Kasumi-1 (cell line): ENCODE measurements at places on chromosomes 6 and 20.

GRCh38 chr6:149855040-149855654 lies 9.0 kb downstream of the LRP11 start:
- DNase-seq: no peak

DNA sequence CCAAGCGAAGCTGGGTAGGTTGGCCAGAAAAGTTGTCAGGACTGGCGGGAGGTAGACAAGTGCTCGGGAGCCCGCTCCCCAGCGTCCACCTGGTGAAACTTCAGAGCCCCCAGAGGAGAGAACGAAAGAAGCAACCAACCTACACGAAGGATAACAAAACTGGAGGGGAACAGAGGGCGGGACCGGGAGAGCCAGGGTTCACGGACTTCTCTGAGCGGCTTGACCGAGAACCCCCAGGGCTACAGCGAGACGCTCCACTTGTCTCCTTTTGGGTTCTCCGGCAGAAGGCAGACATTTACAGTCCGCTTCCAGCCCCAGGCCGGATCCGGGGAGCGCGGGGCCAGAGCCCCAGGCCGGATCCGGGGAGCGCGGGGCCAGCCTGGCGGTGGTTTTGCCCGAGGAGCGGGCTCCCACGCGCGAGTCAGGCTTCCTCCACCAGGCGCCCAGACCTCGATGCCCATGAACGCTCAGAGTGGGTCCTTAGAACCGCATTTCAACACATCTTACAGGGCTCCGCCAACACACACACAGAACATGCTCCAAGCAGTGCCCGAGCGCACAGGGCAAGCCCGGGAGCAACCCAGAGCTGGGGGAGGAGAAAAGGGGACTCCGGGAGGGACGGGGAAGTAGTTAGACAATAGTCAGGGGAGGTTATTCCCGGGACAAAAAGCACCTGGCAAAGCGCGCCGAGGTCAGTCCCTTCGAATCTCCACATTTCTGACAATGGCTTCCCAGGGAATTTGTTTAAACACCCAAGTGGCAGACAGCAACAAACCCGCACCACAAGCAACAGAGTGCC lies 1.1 kb downstream of the PTPRK start:
- DNase-seq: peak; percentile 21

- DNase-seq: no peak
These were observed 27.3 kb downstream of the WRNIP1 start for GRCh38 chr6:2792330-2793110.

DNA sequence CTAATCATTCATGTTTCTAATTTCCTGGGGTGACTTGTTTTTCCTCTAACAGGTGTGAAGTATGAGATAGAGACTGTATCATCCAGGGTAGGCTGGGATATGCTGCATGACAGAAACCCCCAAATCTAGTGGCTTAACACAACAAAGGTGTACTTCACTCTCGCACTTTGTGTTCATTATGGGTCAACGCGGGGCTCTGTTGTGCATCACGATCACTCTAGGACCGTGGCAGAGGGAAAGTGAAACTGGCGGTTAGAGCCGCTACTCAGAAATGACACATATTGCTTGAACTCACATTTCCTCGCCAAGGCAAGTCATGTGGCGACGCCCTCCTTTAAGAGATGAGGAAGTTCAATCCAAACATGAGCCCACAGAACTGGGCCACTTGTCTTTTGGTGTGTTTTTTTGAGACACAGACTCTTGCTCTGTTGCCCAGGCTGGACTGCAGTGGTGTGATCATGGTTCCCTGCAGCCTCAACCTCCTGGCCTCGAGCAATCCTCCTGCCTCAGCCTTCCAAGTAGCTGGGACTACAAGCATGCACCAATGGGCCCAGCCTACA lies 41.3 kb downstream of the PCNA start:
- peak; percentile 87 for DNase-seq

GRCh38 chr6:90369024-90369519 lies 72.4 kb upstream of the BACH2 start:
- DNase-seq: peak; percentile 34

- DNase-seq: no peak
These were observed 35.0 kb upstream of the SLC22A16 start for GRCh38 chr6:110511401-110511800.

GRCh38 chr6:39082310-39082709 lies 32.7 kb downstream of the SAYSD1 start:
- no peak for DNase-seq

DNA sequence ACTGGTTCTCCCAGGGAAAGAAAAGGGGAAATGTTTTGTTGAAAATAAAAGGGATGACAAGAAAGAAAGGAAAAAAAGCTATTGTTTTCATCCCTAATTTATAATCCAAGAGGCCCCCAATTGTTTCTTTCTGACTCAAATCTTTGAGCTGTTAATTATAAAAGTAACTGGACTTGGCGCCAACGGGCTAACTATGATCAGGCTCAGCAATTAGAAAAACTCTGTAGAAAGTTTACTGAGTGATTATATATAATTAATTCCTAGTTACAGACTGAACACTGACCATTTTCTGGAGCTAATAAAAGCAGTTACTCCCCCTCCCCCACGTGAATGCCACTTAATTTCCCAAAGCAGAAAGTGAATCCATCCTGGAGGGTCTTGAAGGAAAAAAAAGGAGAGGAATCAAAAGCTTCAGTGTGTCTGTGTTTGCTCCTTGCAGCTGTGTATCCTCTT lies 3.2 kb downstream of the ZMYND8 start:
- DNase-seq: no peak

DNA sequence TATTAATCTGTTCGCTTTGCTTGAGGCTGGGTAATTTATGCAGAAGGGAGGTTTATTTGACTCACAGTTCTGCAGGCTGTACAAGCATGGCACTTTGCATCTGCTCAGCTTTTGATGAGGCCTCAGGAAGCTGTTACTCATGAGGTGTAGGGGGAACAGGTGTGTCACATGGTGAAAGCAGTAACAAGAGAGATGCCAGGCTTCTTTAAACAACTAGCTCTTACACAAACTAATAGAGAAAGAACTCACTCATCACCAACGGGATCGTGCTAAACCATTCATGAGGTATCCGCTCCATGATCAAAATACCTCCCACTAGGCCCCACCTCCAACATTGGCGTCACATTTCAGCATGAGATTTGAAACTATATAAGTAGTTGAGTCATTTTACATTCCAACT lies 34.4 kb upstream of the GCLC start:
- DNase-seq: no peak

GRCh38 chr6:121492536-121492935 lies 57.1 kb downstream of the GJA1 start:
- DNase-seq: no peak

- DNase-seq: no peak
These were observed 35.4 kb downstream of the AKAP12 start for GRCh38 chr6:151275121-151275520.

DNA sequence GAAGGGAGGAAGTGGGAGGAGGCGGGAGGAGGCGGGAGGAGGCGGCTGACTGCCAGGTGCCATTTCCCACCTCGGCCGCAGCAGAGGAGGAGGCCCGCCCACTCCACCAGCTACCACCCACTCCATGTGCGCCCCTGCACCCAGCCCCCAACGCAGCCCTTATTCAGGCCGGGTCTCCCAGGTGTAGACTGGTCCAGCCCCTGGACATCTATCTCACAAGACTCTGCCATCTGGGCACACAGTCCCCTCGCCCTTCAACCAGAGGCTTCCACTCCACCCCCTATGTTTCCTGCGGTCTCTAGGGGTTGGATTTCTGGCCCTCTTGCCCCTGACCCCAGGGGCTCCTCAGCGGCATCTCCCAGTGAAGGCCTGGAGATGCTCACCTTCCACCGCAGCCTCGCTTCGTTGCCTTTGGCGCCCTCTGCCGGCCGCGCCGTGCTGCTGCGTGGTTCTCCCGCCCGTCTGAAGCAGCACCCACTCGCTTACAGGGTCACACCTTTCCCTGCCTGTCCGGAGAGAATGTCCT lies 32.6 kb upstream of the FAM83D start:
- peak; percentile 44 for DNase-seq

DNA sequence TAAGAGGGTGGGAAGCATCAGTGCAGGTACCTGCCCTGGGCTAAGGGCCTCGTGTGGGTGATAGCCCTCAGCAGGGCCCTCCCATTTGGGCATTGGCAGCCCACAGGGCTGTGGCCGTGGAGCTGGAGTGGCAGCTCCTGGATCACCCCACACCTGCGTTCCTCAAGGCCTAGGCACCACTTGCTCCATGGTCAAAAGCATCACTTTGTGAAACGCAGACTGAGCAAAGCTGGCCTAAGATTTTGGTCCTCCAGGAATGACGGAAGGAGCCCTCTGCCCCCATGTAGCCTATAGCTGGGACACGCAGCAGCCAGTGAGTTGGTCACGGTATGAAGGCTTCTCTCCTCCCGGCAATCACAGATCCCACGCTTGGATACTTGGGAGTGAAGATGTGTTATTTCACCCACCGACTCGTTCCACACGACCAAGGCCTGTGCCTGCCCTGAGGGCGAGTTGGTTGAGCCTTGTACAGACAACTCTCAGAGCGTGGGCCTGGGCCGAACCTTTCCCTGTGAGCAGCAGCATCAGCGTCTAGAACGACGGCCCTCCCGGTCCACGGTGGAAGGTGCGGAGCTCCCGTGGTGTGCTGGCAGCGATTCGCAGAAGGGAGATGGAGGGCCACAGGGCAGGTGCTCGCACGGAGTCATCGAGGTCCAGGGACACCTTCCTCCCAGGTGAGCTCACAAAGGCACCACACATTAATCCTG lies 39.7 kb downstream of the THBS2 start:
- DNase-seq: no peak

DNA sequence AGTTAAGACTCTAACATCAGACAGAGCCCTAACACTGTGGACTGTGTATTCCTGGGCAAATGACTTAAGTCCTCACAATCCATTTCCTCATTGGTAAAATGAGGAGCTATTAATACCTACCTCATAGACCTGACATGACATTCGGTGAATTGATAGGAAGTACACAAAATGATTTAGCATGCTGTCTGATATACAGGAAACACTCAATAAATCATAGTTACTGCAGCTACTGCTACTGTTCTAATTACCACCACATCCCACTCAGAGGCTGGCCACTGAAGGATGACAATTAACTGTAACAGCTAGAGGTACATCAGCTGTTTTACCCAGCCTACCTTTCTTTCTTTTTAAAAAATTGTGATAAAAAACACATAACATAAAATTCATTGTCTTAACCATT lies 87.7 kb downstream of the PLCG1 start:
- no peak for DNase-seq

- no peak for DNase-seq
These were observed 44.8 kb downstream of the RIPOR3 start for GRCh38 chr20:50646483-50646996.

DNA sequence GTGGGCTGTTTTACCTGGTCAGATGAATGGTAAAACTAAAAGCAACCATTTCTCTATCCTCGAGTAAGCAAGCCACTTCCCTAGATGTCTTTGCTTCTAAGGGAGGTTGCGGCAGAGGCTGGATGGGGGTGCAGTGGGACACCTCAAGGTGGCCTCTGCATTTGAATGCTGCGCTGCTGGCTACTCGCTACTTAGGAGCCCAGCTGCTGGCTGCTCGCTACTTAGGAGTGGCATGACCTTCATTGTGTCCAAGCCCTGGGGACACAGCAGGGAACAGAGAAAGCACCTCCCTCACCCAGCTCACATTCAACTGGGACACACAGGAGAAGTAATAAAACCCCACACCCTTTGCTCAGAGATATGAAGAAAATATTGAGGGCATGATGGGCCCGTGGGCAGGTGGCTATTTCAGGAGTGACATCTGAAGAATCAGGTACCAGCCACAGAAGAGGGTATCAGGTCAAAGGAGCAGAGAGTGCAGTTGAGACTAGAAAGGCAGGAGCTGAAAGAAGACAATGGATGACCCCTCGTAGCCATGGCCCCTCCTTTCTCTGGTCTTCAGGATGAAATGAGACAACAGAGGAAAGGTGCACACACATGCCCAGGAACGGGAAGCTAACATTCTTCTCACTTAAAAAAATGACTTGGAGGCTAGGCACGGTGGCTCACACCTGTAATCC lies 149.4 kb downstream of the ZMYND8 start:
- no peak for DNase-seq

DNA sequence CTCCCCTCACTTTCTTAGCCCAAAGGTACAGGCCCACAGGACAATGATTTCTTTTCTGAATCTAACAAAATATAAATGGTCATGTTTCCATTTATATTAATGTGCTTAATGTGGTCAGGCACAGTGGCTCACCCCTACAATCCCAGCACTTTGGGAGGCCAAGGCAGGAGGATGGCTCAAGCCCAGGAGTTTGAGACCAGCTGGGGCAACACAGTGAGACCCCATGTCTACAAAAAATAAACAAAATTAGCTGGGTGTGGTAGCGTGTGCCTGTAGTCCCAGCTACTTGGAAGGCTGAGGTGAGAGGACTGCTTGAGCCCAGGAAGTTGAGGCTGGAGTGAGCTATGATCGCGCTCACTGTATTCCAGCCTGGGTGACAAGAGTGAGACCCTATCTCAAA lies 77.2 kb upstream of the TULP1 start:
- DNase-seq: no peak

DNA sequence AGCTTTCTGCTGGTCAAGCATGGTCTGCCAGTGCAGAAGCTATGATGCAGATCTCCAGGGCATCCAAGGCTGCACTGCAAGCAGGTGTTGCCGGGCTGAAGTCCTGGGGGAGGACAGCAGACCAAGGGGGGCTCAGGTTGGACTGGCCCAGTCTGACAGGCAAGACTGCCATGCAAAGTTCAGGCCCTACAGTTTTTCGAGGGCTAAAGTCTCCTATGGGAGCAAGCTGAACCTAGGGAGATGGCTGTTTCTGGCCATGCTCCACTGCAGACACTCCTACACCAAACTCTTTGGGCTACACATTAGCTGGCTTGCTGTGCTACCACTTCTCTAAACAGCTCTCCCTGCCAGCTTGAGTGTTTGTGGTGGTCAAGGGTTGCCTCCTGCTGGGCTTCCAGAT lies 130.0 kb upstream of the SYNCRIP start:
- no peak for DNase-seq

DNA sequence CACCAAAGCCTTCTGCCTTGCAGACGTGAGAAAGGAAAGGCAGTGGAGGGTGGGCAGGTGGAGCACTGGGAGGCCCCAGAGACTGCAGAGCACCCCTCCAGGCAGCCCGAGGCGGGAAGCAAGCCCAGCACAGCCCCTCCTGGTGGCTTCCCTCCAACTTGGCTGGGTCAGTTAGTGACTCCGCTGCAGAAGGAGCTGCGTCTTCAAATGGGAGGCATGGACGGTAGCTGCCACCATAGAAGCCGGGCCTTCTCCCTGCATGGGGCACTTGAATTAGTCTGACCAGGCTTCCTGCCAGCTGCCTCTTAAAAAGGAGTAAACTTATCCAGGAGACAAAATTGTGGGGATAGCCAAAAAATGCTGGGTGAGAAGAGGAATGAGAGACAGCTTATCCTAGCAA lies 88.0 kb upstream of the RPS6KA2 start:
- no peak for DNase-seq

DNA sequence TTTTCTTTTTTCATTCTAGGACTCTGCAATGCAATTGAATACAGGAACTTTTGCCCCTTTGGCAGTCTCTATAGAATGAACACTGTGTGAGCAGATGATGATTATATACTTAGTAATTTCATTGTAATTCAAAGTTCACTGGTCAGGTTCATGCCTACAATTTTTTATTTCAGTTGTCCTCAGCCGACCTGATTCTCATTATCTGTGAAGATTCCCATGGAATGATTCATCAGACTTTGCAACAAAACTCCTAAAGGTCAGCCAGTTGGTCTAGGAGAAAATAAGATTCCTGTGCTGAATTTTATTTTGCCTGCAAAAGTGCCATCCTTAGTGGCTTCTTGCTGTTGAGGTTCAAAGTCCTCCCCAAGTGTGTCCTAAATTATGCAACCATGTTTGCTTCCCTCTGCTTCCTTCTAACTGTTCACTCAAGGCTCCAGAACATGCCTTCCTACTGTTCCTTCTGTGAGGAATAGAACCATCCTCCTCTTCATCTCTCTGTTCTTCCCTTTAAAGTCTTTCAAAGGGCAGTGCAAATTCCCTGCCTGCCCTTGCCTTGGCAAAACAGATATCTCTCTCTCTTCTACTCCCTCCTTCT lies 194.2 kb upstream of the CNR1 start:
- no peak for DNase-seq
